SJCRH30 (cell line): ENCODE measurements at places on chromosomes 12 and 14. TPM values are rescaled to one million over a fixed set of nuclear protein-coding genes. Genes with fewer than 3 reads are reported as not detected.
A peak's percentile ranks its signal among the peaks of the same experiment; 100 is the strongest.

DNA sequence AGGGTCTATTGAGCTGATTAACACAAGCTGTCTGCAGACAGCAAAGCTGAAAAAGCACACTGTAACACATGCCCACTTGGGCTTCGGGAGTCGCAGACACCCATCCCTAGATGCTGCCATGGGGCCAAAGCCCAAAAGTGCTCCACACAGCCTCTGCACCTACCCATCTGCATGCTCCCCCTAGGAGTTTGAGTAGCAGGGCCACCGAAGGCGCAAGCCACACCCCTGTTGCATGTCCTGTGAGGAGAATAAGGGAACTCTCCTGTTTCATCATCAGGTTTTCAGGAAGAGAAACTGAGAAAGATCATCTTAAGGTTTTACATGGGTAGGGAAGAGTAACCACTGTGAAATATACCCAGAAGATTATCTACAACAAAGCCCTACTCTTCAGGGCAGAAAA is 5.6 kb upstream of the ST8SIA1 start:
- no peak for DNase-seq

GRCh38 chr12:71684081-71684480 is 1.8 kb upstream of the TMEM19 start:
- no peak for DNase-seq

Gene RFLNA
- 56.4 and 57.2 TPM in 2 replicates for total RNA-seq

Gene PKP2
- 3.5 and 5.1 TPM in 2 replicates for total RNA-seq

DNA sequence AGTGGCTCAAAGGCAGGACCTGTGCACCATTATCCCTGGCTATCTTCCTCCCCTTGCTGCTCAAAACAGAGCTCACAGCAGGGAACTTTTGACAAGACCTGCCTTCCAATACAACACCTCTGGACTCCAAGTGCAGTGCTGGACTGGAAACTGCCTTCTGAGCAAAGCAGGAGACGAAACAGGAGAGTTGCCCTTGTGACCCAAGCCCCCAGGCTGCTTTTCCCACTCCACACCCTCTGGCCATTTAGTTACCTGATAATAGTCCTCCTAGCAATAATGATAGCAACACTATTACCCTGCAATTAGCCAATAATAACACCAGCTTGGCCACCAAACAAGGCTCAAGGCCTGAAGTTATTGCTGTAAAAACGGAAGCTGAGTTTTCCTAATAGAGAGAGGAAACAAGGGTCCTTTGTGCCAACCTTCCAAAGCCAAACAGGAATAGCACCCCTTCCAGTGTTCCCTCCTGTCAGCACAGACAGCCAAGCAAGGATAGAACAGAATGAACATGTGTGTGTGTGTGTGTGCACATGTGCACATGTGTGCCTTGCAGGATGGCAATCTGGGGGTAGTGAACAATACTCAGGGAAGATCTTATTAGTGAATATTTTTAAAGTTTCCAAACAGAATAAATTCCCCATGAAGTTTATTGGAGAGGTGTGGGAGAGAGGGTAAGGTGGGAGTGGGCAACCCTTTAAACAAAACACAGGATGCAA is 9.2 kb upstream of the KRT73 start:
- no peak for DNase-seq

GRCh38 chr14:59123531-59123930 is 64.9 kb upstream of the DAAM1 start:
- DNase-seq = no peak

Gene DGKA
- total RNA-seq = 3.7 and 4.4 TPM in 2 replicates

Gene FAIM2
- 0.58 and 0.67 TPM in 2 replicates for total RNA-seq

Gene TRHDE
- 0.08 and 0.26 TPM in 2 replicates for total RNA-seq

GRCh38 chr12:104133866-104134265 is 4.1 kb downstream of the NFYB start:
- no peak for DNase-seq

Gene ESPL1
- total RNA-seq = 24.9 and 29.5 TPM in 2 replicates

Gene ANKLE2
- total RNA-seq = 58.8 and 59.1 TPM in 2 replicates

- peak; percentile 85 for DNase-seq
Measured at GRCh38 chr12:52020539-52021336, 14.0 kb downstream of the TAMALIN start.

DNA sequence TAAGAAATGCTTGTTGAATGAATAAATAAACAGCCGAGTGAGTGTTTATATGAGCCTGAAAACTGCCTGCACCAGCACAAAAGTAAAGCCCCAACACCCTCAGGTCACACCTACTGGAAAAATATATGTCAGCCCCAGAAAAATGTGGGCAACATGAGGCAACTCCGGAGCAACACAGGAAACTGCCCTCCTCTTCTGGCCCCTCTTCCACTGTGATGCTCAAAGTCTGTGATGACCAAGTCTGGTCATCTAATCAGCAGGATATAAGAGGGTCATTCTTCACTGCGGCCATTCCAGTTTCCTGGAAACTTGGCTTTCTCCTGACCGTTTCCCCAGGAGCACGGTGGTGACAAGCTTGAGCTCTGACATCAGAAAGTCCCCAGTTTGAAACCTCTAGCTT is 159.6 kb upstream of the PZP start:
- no peak for DNase-seq

DNA sequence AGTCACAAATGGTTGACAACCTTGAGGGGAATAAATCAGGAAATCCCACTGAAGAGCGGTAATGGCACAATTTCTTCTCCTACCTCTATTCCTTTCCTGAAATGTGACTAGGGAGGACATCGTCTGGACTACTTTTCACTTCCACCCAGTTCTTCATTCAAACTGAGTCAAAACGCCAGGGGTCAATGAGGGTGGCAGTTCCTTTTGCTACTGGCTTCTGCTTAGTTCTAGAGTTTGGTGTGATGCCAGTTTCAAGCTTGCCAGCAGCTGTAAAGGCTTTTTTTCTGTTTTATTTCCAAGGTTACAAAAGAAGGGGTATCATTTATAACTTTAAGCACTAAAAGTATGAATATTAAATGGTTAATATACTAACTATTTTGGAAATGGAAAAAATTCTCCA is 286.5 kb downstream of the SOX5 start:
- no peak for DNase-seq

DNA sequence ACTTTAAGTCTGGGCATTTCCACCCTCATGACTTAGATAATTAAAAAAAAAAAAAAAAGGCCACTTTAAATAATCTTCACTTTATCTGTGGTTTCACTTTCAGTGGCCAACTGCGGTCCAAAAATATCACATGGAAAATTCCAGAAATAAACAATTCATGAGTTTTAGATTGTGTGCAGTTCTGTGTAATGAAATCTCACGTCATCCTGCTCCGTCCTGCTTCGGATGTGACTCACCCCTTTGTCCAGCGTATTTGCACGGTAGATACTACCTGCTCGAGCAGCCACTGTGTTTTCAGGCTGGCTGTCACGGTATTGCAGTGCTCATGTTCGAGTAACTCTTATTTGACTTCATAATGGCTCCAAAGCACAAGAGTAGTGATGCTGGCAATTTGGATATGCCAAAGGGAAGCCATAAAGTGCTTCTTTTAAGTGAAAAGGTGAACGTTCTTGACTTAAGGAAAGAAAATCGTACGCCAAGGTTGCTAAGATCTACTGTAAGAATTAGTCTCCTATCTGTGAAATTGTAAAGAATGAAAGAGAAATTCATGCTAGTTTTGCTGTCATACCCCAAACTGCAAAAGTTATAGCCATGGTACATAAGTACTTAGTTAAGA is 2.4 kb downstream of the E2F7 start:
- no peak for DNase-seq

DNA sequence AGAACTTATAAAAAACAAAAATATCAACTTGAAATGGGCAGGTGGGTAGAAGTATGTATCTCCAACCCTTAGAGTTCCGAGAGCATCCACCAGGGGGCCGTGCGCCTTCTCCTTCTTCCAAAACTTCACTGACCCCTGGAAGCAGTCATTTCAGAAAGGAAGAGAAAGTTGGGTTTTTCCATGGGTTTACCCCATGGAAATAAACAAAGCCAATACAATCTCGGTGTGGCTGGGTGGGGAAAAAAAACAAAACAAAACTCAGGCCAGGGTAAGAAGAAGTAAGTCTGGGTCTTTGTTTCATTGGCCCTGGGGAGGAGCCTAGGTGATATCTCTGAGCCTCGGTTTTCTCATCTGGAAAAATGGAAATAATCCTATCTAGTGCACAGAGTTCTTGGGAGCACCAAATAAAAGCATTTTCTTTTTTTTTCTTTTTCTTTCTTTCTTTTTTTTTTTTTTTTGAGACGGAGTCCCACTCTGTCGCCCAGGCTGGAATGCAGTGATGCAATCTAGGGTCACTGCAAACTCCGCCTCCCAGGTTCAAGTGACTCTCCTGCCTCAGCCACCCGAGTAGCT is 33.6 kb upstream of the HNF1A start:
- DNase-seq = peak; percentile 67

DNA sequence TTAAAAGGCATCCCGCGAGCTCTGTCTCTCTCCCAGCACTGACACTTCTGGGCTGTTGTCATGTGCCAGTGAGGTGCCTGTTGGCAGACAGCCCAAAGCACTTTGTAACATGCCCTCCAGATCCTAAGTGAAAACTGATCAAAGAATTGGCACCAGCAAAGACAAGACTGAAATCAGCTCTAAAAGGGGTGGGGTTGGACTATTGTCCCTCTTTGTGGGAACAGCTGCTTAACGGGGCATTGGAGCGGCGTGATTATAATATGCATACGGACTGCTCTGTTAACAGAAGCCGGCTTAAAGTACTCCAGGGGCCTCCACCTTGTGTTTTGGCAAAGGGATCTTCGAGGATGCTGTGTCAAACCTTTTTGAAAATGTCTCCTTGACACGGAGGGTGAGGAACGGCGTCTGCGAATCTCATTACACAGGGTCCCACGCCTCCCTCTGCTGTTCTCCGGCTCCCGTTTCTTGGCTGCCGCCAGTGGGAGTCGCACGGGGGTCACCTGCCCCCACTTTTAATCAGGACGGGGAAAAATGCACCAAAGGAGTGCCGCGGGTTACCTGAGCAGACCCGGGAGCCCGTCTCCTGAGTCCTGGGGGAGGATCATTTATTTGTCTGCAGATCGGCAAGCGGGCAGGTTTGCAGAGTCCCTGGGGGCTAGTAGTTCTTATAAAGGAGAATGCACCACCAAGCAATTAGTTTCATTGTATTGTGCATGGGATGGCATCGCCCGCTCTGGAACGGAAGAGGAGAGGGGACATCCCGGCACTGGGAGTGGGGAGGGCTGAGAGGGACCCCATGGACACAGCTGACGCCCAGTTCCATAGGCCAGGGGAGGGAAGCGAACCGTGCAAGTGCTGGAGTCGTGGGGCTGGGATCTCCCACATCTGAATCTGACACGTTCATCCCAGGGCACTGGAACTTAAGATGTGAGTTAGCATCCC is 44.3 kb downstream of the SPRING1 start:
- DNase-seq = peak; percentile 27

Gene LAG3
- 0.16 TPM in 1 of 2 replicates, not detected in the other for total RNA-seq

- DNase-seq = peak; percentile 81
Measured at GRCh38 chr14:53539489-53540126, 386.5 kb upstream of the DDHD1 start.

GRCh38 chr14:103356024-103356682 is 22.1 kb downstream of the EIF5 start:
- DNase-seq = no peak

Gene CACNA1C
- not detected in 2 replicates for total RNA-seq

- DNase-seq = no peak
Measured at GRCh38 chr14:103836976-103837725, 10.2 kb downstream of the PPP1R13B start.

GRCh38 chr12:77882709-77883108 is 52.0 kb downstream of the NAV3 start:
- DNase-seq = no peak

GRCh38 chr14:22560662-22561365 is 28.2 kb downstream of the DAD1 start:
- no peak for DNase-seq

Gene LRP1-AS
- total RNA-seq = 1.1 and 1.3 TPM in 2 replicates

DNA sequence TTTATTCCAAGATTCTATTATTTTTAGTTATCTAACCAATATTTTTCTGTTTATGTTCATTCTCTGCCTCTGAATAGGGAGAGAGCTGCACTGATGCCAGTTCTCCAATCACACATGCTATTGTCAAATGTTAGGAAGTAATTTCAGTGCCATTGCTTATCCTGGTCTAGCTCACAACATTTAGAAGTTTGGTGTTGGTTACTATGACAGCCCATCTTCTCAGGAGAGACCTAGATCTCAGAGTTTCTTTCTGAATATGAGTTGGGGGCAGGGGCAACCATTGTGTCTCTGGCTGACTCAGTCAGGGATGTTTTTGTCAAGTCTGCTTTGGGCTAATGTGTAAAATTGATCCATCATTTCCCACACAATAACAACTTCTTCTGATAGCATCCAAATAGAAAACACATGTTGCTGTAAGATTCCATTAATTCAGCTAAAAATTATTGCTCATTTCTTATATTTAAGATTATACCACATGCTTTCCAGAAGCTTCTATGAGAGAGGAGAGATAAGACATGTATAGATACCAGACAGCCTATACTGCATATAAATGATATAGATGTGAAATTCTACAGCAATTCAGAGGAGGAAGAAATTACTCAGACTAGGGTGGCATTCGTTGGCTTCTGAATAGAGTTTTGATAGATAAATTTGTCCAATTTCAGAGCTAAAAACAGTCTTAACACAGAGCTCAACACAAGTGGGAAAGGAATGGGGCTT is 64.8 kb downstream of the DACT1 start:
- no peak for DNase-seq

GRCh38 chr12:102503831-102504230 is 23.5 kb upstream of the IGF1 start:
- no peak for DNase-seq

DNA sequence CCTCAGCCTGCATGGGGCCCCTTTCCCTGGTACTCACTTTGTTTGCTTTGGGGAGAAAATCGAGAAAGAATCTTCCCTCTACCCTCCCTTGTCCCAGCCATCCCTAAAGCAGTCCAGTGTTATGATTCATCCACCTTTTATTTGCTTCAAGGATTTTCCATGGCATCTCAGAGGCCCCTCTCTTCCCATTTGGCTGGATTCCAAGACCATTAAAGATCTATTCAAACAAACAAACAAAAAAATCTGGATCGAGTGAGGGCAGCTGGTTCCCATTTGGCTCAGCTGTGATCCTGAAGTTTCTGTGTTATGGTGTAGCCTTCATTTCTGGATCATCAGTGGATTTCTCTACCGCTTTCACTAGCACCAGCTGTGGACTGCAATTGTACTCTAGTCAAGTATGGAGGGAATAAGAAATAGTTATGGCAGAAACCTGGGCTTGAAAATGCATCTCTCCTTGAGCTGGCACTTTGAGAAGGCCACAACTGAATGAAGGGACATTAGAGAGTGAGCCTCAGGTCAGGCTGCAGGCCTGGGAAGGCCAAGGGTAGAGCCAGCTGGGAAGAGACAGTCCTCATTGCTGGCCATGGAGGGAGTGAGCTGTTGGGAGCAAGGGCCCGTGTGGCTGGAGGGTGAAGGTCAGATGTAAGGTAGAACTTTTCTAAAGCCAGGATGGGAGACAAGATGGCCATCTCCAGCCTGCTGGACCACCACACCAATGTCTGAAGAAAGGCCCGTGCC is 13.7 kb downstream of the KRT71 start:
- DNase-seq = no peak

DNA sequence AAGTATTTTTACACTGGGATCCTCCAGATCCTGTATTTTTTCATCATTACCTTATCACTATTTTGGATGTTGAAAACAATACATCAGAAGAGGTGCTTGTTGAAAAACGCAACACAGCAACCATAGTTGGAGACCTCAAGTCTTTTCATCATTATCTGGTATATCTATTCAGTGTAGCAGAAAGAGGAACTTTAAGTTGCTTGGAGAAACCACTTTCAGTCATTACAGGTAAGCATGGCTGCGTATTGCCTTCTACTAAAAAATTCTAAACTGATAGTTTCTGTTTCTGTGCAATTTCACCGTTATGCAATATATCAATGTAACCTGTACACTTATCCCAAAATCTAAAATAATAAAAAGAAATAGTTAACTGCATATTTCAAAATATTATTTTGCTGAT is 32.2 kb upstream of the PTPRQ start:
- DNase-seq = no peak
